ENCODE measurements at places on chromosomes 11 and 22.

- no peak for DNase-seq
These were observed 73.7 kb upstream of the PLET1 start for GRCh38 chr11:112334381-112334780.

DNA sequence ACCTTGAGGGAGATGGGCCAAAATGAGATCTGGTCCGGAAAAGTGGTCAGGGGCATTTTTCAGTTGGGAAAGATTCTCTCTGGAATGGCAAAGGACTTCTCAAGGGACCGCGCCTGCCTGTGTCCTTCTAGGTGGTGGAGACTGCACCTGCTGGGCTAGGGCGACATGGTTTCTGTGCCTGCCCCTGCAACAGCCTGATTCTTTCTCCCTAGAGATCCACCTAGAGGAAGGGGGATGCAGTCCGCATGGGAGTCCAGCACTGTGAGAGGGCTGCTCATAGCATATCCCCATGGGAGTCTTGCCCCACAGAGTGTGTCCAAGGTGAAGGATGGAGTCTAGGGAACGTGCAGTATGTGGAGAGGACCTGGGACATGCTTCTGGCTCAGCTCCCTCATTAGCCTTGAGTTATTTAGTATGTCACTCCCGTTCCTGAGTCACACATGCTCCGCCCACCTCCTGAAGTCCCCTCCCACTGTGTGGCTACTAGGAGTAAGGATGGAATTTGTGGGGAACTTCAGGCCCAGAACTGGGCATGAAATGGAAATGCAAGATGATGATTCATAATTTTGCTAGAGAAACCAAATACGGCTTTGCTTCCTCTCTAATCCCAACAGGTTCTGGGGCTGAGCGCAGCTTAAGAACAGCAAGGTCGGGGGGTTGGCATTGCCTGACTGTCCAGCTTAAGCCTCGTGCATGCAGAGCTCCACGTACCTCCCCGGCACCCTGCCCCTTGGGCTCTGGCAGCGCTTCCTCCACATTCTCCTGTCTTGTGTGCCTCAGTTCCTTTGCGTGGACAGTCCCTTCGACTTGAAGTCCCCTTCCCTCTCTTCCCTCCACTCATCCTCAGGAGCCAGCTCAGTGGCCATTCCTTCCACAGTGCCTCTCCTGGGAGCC, 35.0 kb downstream of the GRIK4 start:
- DNase-seq: no peak

GRCh38 chr11:46247659-46248058, 29.8 kb upstream of the CREB3L1 start:
- peak; percentile 32 for DNase-seq

GRCh38 chr11:59941091-59941490, 2.9 kb downstream of the OOSP1 start:
- DNase-seq: no peak

DNA sequence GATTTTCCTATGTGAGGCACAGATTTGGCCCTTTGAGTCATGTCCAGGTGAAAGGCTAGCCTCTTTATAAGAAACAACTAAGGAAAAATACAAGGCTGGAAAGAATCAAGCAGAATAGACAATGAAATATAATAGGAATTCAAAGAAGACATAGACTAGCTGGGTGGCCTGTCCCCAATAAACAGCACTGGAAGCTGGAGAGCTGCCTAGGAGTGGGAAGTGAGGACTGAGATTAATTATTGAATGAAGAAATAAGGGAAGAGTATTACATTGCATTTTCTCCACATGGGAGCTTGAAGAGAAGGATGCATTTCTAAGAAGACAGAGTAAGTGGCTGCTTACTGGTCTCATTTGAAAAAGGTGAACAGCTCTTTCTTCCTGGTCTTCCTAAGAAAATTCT, 100.0 kb downstream of the CCDC34 start:
- no peak for DNase-seq

- DNase-seq: no peak
These were observed 16.5 kb downstream of the TOLLIP start for GRCh38 chr11:1292644-1293618.

- no peak for DNase-seq
These were observed 173.5 kb downstream of the TRIM29 start for GRCh38 chr11:119964136-119965025.
